ENCODE measurements at places on chromosomes 1 and 21.

DNA sequence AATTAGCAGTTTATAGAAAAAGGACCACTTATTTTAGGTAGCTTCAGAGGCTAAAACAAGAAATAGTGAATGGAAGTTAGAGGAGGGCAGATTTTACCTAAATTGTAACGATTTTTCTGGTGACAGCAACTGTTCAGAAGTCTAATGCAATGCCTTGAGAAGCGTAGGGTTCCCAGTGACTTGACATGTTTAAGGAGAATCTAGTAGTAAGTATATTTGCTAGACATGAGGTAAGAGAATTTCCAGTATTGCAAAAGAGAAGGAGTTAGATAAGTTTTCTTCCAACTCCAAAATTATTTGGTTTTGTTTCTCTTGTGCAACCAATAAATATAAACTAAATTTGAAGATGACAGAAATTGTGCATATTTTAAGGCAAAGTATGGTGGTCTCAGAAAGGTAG lies 140.0 kb downstream of the SMYD3 start:
- DNase-seq: no peak

DNA sequence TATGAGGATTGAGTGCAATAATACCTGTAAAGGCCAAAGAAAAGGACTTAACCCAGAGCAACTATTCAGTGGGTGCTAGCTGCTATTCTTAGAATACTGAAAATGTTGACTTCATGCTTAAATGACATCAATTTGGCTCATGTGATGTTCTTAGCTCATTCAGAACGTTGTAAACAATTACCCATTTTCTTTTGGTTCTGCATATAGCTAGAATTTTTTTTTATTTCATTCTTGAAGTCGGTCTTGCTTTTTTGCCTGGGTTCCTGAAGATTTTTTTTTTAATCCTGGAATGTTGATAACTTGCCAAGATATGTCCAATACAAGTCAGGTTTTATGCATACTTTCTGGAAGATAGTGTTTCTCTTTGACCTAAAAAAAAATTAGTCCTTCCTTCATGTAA lies 772.0 kb downstream of the LTN1 start:
- no peak for DNase-seq

GRCh38 chr21:14319805-14320204 lies 63.1 kb downstream of the HSPA13 start:
- DNase-seq: no peak

GRCh38 chr1:154352581-154353459 lies 27.5 kb downstream of the ATP8B2 start:
- DNase-seq: no peak

DNA sequence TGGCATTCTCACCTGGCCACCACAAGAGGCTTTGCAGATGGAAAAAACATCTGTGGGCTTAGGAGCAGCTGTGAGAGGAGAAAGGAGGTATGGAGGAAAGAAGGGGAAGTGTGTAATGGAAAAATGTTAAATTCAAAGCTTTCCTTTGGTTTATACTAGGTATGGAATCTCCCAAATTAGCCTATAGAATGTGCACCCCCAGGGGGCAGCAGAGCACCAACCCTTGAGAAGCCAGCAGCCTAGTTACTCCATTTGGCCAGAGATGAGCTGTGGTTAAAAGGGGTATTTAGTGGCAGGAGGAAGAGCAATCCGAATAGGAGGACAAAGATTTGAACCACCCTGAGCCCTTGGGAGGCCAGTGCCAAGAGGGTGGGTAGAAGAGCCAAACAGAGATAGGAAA lies 97.5 kb upstream of the CTTNBP2NL start:
- DNase-seq: no peak

DNA sequence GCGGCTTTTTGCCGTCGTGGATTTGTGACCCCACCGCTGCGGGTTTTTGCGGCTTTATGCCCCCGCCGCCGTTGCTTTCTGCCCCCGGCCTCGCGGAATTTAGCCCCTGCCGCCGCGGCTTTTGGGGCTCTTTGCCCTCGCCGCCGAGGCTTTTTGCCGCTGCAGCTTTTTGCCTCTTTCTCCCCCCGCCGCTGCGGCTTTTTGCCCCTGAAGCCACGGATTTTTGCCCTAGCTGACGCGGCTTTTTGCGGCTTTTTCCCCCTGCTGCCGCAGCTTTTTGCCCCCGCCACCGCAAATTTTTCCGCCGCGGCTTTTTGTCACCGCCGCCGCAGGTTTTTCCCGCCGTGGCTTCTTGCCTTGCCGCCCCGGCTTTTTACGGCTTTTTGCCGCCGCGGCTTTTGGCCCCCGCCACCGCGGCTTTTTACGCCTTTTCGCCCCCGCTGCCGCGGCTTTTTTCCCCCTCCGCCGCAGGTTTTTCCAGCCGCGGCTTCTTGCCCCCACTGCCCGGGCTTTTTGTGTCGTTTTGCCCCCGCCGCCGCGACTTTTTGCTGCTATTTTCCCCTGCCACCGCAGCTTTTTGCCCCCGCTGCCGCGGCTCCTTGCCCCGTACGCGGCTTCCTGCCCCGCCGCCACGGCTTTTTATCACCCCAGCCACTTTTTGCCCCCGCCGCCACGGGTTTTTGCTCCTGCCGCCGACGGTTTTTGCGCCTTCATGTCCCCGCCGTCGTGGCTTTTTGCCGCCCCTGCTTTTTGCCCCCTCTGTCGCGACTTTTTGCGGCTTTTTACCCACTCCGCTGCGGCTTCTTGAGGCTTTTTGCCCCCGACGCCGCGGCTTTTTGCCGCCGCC lies 3933.6 kb downstream of the SRGAP2C start:
- no peak for DNase-seq

DNA sequence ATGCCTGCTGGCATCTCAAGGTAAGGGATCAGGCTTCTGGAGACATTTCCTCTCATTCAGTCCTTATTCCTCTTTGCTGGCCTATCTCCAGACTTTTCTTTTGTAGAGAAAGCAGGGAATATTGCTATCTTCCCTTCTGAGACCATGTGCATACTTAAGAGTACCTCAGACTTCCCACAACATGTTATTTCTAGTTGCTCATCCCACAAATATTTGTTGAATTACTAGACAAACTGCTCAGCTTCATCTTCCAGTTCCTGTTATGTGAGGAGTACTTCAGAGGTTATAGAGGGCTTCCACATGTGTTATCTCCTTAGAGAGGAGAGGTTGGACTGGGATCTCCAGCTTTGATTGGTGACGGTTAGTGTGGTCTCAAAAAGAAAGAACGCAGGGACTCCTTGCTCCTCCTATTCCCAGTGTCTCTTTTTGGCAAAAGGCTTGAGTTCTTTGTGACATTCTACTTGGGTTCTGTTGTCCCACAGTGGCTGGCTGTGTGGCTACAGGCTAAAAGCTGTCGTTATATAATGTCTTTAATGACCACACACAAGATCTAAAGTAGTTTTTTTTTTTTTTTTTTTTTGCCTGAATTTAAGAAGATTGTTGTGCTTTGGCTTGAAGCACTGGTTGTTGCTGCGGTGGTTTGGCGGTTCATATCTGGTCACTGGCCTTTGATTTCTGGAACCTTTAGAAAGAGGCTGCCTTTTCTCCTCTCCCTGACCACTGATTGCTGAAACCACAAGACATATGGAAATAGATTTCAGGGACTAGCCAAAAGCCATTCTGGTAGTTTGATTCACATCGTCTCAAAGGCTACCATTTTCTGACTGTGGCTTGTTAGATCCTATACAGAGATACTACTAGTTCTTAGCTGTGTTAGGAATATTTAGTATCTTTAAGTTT lies 78.7 kb downstream of the FGGY start:
- DNase-seq: no peak

GRCh38 chr1:32540605-32541004 lies 1.4 kb downstream of the ZBTB8A start:
- DNase-seq: no peak

GRCh38 chr1:31295874-31296485 lies 608 bp downstream of the SNRNP40 start:
- DNase-seq: no peak

DNA sequence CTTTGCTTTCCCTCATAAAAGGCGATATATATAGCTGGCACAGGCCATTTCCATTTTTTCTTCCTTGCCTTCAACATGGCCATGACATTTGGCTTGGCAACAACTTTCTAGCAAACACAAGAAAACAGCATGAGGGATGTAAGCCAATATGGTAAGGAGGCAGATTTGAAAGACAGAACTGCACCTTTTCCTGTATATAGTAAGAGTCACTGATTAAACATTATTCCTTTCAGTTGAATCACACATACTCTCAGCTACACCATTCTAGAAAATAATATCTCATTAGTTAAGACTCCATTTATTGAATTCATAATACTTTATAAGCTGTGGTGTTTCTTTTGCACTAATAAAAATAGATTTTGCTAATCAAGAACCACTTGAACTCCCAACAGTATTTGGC lies 9.5 kb downstream of the SIKE1 start:
- no peak for DNase-seq

DNA sequence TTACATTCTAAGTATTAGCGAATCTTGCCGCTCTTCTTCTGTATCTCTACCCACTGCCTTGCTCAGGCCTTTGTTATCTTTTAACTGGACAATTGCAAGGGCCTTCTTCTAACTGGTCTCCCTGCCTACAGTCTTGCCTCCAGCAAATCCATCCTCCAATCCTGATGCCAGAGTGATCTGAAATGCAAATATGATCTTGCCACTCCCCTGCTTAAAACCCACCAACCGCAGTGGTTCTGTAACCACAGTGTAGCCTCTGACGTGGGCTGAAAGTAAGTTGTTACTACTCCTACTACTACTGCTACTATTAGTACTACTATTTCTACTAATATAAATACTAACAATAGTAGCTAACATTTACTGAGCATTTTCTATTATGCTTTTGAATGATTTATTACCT lies 12.4 kb downstream of the MOV10 start:
- DNase-seq: no peak

- no peak for DNase-seq
These were observed 131.4 kb downstream of the IER5 start for GRCh38 chr1:181219938-181220337.

DNA sequence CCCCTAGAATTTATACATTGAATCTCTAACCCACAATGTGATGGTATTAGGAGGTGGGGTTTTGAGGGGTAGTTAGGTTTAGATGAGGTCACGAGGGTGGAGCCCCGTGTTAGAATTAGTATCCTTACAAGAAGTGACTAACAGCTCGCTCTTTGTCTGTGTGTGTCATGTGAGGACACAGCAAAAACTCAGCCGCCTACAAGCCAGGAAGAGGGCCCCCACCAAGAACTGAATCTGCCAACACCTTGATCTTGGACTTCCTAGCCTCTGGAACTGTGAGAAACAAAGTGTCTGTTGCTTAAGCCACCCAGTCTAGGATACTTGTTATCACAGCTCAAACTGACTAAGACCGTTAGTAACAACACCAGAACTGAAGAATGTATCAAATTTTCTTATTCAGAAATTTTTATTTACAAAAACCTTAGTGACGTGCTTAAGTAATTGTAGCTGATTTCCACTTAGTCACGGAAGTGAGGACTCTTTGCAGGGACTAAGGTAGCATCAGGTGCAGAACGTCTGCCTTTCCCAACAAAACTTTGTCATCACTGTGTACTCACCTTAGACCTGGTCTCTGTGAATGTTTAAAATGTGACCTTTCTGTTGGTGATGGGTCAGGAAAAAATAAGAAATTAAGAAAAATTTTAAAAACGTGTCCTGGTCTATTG lies 24.5 kb upstream of the LRRC8C start:
- DNase-seq: no peak

GRCh38 chr1:199743227-199743626 lies 284.3 kb upstream of the NR5A2 start:
- DNase-seq: no peak

DNA sequence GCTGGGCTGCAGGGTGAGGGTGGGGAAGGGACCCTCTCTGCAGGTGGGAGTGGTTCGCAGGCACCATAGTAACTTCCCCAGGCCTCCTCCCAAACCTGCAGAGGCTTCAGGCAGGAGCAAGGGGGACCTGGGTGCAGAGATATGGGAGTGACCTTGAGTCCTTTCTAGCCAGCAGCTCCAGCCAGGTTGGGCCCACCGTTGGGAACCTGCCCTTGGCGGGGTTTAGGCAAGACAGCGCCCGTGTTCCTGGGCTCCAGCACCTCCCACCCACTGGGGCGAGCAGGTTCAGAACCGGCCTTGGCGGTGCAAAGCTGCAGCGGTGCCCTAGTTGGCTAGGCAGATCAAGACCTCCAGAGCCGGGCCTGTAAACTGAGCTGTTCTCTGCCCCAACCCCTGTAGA lies 2.2 kb upstream of the PRDM16 start:
- DNase-seq: no peak

- no peak for DNase-seq
These were observed 5.2 kb downstream of the H6PD start for GRCh38 chr1:9239622-9240401.

- DNase-seq: no peak
These were observed 15.8 kb downstream of the SNX7 start for GRCh38 chr1:98677288-98677687.

- DNase-seq: no peak
These were observed 12.0 kb upstream of the FMO2 start for GRCh38 chr1:171173069-171173468.

DNA sequence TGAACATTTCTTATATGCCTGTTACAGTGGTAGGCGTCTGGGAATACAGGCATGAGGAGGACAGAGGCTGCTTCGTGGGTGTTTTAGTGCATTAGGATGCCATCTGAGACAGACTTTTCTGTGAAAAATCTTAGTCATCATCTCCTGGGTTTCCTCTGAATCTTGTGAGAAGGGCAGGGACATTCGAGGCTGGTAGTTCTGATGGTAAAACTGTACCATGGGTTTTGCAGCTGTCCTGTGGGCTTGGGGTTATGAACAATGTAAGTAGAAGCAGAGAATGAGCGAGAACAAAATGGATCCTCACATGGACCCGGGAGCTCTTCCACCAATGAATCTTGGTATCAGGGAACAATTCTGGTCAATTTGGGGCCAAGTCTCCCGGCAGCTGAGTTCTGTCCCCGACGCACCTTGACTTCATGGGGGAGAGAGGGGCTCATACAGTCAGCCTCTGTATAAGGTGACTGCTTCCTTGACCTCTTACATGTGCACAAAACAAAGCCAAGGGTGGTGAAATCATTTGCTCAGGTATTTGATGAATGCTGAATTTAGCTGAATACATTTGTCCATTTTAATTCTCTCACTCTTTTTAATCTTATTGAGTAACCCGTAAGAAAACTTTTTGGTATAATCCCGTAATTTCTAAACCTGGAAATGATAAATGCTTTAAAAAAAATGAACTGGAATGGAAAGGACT lies 63.6 kb upstream of the ERRFI1 start:
- DNase-seq: no peak

DNA sequence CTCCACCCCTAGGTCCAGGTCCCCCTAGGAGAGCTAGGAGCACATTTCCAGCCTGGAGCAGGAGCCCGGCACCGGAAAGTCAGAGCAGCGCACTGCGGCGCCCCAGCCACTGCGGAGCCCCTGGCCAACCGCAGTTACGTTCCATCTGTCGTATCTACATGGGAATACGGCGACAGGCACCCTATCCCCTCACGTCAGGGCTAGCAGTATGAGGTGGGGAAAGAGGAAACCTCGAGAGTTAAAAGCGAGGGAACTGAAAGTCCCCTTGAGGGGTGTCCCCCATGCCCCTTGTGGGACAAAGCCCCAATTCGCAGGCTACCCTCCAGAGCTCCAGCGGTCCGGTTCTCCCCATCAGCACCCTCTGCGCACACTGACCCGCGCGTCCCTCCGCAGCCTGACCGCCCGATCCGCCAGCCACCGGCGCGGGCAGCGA lies 995 bp downstream of the COLGALT2 start:
- DNase-seq: no peak

- no peak for DNase-seq
These were observed 84.1 kb downstream of the SPAG17 start for GRCh38 chr1:118100686-118101514.

Data from stimulated activated CD8-positive, alpha-beta memory T cell treated with anti-CD3 and anti-CD28 coated beads, Interleukin-2, amount 100 ng/mL, for 1 hour (primary cell).